Posterior vena cava (tissue), 2 donors: ENCODE measurements at places on chromosomes 1 and 21.

DNA sequence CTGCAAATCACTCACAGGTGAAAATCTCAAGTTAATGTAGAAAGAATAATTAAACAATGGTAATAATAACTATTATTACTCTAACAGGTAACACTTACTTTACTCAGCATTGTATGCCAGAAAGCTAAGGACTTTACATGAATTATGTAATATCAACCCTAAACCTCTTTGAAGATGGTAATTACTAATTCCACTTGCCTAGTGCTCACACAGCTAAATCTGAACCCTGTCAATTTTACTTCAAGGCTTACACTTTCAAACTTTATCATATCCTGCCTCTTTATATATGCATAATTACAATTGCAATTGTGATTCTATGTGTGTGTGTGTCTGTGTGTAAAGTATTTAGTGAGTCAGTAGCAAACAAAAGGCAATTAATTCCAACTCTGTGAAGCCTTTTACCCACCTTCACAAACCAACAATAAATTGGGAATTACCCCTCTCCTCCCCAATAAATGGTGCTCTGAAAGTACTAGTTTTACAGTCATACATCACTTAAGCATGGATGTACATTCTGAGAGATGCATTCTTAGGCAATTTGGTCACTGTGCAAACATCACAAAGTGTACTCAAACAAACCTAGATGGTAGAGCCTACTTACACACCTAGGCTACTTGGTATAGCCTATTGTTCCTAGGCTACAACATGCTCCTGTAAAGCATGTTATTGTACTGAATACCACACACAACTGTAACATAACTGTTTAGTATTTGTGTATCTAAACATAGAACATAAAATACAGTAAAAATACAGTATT lies 5.9 kb downstream of the ZNF644 start:
- DNase-seq = no peak

DNA sequence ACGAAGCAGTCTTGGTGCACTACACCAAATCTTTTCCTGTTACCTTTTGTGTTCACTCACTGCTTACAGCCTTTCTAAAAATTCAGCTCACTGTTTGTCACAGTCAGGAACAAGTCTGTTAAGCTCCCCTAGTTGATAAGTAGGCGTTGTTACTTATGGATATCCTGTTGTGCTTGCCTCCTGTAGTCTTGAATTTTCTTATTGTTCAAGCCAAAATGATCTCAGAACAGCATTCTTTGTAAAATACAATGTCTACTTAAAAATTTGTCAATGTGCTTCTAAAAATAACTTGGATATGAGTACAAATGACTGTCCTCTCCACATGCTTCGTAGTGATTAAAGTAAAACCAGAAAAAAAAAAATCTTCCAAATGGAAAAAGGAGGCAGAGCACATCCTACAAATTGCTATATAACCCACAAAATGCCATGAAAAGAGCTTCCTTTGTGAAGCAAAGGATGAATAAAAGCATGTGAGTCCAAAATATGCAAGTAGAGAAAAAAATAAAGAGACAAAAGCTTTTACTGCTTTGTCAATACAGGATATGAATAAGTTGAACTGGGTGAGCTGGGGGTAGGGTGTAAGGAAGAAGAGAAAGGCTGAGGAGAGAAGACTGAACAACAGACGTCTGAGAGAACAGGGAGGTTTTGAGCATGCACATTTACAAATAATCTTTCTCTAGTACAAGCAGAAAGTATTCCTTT lies 228.9 kb upstream of the ADGRL4 start:
- DNase-seq = no peak

DNA sequence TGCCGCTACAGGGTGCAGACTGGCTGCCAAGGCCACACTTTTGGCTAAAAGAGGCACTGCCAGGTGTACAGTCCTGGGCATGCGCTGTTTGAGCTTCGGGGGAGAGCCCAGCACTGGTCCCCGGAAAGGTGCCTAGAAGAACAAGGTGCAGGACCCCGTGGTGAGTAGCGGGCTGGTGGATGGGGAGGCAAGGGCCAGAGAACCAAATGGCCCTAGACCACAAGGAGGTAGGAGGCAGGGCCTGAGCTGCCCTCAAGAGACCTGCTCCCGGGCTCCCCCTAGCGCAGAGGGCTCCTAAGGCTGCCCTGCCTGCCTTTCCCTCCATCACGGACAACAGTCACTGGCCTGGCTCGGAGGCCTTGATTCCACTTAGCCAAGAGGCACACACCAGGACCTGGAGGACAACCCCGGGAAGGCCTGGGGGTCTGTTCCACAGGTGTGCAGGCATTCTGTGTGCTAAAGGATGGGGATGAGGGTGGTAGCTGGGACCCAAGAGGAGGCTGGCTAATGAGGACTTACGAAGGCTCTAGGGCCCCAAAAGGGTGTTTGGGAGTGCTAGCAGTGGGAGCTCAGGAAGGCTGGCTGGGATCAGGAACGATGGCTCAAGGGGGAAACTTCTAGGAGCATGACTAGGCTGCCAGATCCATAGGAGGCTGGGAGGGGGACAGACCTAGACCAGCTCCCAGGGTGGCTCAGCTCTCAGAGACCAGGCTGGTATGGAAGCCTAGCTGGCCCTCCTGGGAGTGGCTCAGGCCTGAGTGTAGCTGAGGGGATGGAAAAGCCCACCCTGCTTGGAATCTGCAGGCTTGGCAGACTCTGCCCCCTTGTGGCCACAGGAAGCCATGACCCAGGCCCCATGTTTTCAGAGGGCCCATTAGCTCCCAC lies 742 bp downstream of the ARTN start:
- DNase-seq = peak; percentile 88

- DNase-seq = no peak
Measured at GRCh38 chr1:186473047-186473446, 12.1 kb upstream of the PDC start.

DNA sequence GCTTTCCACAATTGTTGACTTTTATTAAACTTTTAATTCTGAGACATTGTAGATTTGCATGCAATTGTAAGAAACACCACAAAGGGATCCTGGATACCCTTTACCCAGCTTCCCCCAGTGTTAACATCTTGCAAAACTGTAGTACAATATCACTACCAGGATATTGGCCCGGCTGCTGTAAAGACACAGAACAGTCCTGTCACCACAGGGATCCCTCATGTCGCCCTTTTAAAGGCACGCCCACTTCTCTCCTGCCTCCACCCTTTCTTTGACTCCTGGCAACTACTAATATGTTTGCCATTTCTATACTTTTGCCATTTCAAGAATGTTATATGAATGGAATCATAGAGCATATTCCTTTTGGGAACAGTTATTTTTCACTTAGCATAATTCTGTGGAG lies 37.0 kb downstream of the NAV1 start:
- DNase-seq = no peak

DNA sequence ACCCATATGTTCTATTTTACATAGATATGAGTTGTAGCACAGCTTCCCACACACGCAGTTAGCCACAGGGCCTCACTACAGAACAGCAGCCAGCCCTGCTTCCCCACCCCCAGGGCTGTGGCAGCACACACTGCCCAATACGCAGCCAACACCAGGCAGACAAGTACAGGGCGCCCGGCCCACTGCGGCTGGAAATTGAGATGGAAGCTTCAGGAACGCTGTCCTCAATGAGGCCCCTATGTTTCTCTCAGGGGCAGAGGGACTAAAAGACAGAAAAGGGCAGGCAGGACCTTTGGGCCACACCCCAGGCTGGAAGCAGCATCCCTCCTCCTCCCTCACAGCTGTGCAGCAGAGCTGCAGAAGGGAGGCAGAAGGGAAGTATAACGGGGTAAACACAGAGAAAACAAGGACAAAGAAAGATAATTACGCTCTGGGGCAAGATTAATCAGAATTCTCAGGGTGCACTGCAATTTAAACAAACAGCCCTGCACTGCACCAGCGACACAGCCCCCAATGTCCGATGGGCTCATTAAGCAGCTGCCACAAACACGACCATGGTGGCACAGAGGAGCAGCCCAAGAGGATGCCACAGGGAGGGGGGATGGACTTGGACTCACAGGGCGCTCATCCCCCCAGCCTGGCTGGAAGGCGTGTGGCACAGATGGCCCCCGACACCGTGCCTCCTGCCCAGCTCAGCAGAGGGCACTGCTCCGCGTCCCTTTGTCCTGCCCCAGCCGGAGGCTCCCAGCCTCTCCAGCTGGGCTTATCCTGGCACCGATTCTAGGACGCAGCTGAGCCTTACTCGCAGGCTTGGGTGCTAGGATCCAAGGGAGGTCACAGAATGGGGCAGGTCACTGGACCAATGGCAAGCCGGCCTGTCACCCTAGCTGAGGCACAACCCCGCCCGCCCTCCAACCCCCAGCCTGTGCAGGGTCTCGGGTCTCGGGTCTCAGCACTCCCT lies 14.2 kb downstream of the WDR4 start:
- DNase-seq = no peak

DNA sequence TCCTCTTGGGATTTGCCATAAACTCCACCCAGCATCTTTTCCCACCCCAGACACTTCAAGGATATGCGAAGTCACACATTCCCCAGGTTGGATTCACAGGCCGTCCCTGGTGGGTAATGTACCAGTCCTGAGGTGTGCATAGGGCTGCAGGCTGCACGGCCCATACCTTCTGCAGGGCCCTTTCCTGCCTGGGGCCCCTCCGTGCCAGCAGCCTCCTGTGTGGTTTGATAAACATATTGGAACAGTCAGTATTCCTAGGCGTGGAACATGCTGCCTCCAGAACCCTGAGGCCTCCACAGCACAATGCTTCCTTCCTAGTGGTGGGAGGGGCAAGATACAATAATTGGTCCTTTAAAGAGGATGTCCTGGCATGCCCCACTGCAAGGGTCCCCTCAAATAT lies 26.6 kb downstream of the IL10RB start:
- no peak for DNase-seq

GRCh38 chr1:231938211-231938610 lies 311.6 kb downstream of the DISC1 start:
- DNase-seq = no peak

- no peak for DNase-seq
Measured at GRCh38 chr1:28439320-28439719, 66.5 kb upstream of the RCC1 start.

DNA sequence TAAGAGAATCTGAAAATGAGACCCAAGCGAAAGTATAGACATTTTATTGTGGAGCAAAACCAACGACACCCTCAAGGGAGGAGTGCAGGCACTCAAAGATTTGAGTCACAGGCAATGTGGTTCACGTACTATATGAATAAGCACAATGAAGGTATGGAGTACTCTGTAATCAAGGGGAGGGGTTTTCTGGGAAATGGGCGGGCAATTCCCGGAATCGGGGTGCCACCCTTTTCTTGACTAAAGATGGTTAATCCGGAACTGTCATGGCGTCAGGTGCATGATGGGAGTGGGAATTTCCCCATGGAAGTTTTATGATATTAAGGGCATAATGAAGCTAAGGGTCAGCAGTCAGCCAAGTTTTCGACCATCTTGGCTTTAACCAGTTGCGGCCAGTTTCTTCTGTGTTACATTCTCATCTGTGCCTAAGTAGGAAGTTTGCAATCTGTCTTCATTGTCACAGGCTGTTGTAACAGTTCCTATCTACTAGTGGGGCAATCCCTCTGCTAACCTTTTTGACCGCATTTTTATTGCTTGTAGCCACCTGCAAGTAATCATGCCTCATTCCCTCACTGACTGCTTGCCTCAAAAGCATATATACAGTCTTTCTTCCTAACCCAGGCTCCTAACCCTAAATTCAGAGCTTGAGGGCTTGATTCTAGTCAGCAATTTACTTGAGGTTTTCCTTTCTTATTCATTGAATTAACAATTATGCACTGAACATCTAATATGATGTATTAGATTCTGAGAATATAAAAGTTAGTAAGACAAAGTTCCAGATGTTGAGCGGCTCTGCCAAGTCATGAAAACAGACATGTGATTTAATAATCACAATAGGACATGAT lies 775 bp upstream of the AIM2 start:
- peak; percentile 87 for DNase-seq

DNA sequence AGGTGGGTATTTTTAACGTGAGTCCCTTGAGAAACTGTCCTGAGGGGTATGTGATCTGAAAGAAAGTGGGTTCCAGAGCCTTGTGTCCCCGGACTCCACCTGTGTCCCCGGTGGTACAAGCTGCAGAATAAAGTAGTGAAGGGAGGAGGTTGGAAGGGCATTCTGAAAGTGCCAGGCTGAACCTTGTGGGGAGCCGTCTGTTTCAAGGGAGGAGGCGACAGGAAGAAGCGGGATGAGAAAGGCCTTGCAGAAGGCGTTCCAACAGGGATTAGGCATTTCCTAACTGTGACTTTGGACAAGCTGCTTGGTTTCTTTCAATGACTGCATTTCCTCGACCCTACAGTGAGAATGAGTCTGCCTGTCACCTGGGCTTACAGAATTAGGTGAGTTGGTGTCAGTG lies 5.8 kb downstream of the FOXD3 start:
- DNase-seq = no peak

GRCh38 chr1:183319051-183319450 lies 99.1 kb downstream of the NMNAT2 start:
- DNase-seq = no peak

- no peak for DNase-seq
Measured at GRCh38 chr1:227320476-227320875, 2.2 kb upstream of the CDC42BPA start.

DNA sequence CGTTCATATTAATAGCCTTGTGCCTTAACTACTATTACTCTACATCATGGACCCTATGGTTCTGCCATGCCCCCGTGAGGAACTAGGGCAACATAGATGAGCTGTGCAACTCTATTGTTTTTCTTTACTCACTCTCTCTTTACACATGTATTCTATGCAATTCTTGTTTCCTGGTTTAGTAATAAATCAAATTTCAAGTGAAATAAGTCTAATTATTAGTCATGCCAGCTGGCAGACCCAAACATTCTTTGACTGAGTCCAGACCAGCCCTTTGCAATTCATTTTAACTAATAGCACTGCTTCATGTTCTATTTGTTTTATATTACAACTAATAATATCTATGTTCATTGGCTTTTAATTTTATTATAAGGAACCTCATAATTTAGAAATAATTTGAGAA lies 789.3 kb upstream of the ADAMTS5 start:
- no peak for DNase-seq

GRCh38 chr1:219189952-219190351 lies 16.3 kb downstream of the LYPLAL1 start:
- no peak for DNase-seq
